ENCODE measurements at places on chromosomes 12 and 14.

GRCh38 chr12:18907127-18907526 lies 169.2 kb downstream of the CAPZA3 start:
- DNase-seq = no peak

GRCh38 chr12:122167356-122167925 lies 6.6 kb downstream of the IL31 start:
- DNase-seq = no peak

DNA sequence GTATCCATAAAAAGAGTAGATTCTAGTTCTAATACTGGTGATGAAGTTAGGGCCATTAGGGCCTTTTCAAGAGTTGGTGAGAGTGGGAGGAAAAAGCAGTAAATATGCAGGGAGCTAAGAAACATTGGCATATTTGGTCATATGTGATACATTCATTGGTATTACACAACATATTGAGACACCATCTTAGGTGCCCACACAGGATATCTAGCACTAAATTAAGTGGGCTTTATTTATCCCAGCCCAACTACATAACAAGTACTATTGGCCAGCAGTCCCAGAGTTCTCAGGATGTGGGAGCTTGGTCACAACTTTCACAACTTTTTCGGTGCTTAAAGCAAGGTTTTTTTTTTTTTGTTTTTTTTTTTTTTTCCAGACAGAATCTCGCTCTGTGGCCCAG lies 2.0 kb upstream of the ING4 start:
- DNase-seq = no peak

DNA sequence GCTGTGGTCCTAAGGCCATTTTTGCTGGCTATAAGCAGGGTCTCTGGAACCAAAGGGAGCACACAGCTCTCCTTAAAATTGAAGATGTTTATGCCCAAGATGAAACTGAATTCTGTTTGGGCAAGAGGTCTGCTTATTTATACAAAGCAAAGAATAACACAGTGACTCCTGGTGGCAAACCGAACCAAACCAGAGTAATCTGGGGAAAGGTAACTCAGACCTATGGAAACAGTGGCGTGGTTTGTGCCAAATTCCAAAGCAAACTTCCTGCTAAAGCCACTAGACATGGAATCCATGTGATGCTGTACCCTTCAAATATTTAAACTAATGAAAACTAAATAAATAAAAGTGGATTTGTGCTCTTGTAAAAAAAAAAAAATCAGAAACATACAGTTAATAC lies 29.6 kb upstream of the BICDL1 start:
- DNase-seq = no peak

DNA sequence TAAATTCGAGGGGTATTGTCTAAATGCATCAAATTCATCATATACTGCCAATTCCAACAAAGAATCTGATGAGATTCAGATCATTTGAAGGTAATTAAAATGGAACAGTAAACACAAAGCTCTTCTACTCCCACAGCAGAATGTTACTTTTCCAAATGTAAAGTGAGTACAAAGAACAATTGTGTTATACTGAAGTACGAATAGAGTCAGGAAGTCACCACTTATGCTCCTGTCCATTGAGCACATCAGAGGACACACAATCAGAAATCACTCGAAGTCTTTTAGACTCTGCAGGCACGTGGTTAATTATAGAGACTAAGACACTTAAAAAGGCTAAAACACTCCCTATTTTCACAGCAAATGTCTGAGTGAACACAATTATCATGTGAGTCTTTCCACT lies 388.5 kb upstream of the MIS18BP1 start:
- DNase-seq = no peak

DNA sequence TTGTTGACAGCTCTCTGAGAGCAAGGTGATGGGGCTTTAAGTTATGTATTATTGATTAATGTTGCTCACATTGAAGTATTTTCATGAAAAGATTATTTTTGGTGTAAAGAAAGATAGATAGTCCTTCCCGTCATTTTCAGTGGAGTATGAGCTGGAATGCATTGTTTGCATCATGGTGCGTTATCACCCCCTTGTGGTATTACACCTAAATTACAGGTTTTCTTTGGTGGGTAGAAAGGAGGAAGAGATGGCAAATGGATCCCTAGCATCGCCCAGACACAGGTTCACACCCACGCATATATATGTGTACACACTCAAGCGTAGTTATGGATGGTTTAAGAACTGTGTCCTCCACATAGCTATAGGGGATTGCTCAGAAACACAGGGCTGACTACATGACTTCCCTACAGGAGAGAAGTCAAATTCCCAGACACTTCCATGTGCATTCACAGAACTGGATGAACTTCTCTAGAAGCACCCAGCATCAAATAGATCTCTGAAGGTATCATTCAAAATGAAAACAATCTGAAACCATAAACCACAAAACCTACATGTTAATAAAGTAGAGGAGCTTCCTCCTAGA lies 14.4 kb upstream of the SERPINA10 start:
- DNase-seq = no peak

- DNase-seq = no peak
Measured at GRCh38 chr12:88538697-88539096, 41.6 kb downstream of the KITLG start.

DNA sequence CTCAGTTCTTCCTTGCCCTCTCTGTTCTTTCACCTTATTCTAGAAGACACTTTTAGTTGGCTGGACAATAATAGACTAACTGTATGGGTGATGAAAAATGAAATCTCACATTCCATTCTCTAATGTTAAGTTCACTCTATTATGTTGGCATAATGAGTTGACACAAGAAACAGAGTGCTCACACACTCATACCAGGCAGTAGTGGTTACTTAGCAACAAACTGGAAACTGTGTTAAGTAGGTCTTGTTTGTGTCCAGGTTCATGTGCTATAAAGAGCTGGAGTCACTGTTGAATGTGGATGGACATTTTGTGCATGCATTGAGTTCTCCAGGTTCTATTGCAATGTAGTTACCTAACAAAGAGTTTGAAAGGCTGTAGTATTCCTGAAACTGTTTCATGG lies 16.9 kb upstream of the PPP4R4 start:
- DNase-seq = no peak

DNA sequence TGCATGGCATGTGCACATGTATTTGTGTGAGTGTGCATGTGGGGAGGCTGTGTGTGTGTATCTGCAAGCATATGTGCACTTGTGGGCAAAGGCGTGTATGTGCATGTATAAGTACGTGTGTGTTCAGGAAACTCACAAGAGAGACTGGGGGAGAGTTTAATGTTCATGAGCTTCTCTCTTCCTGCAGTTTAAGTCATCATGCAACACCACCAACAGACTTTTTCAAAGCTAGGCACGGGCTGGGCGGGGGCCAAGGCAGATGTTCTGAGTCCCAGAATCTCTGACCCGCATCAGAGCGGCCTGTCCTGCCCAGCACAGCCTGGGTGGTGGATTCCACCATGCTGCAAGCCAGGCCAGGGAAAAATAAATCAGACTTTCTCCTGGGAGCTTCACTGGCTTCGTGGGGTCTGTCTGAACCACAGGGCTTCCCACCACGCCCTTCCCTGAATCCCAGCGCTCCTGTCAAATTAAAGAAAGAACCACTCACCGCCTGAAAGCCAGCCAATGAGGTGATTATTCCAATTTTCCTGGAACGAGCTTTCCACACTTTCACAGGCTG lies 75.7 kb downstream of the PITPNM2 start:
- no peak for DNase-seq

- DNase-seq = no peak
Measured at GRCh38 chr12:89768586-89769482, 60.2 kb upstream of the ATP2B1 start.

GRCh38 chr14:61475316-61475715 lies 153.9 kb downstream of the PRKCH start:
- DNase-seq = peak; percentile 55

DNA sequence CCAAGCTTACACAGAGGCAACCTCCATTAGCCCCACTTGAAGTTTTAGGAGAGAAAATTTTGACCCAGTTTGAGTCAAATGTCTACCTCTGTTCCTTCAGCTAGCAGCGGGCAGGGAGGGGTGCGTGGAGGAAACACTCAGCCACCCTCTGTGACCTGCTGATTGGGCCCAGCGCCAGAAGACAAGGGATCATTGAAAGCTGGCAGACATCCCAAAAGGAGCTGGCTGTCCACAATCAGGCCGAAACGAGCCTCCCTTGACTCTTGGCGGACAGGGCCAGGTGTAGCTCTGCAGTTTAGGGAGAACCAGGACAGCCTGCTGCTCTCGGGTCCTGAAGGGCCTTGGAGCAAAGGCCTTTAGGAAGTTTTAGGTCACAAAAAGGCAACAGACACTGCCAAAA lies 41.3 kb downstream of the CD9 start:
- no peak for DNase-seq

DNA sequence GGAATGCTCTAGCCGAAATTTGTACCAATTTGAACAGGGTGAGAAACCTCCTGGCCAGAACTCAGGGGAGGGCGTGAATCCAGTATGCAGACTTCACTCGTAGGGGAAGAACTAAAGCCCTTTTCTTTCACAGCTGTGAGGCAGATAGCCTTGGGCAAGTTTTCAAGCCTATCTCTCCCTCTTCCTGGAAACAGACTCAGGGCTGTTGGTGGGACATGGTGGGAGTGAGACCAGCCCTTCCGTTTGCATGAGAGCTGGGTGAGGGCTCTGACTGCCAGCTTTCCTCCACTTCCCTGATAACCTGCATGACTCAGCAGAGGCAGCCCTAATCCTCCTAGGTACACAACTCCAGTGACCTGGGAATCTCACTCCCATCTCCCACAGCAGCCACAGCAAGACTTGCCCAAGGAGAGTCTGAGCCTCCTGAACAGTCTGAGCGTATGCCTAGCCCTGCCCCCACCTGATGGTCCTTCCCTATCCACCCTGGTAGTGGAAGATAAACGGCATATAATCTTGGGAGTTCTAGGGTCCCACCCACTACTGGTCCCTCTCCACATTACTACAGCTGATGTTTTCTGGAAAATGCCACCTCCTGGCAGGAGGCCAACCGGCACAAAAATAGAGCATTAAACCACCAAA lies 170.1 kb upstream of the AMIGO2 start:
- no peak for DNase-seq

GRCh38 chr14:47044841-47045240 lies 393.3 kb upstream of the RPL10L start:
- no peak for DNase-seq

DNA sequence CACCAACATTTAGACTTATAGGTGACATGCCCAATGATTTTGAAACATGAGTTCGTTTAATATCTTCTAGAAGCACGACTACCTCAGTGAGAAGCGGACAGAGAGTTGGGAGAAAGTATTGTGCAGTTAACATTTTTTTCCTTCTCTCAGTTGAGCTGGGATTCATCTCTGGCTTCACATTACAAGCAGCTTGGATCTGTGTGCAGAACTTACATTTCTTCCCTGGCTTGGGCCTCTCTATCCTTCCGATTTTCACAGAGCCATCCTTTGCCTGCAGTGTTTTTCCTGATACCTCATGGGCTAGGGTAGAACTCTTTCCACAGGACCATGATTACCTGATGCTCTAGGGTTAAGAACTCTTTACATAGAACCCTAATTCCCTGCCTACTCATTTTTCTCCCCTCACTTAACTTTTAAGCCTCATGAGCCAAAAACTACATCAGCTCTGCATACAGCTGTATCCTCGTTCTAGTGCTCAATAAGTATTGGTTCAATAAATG lies 86.5 kb downstream of the FLRT2 start:
- no peak for DNase-seq

DNA sequence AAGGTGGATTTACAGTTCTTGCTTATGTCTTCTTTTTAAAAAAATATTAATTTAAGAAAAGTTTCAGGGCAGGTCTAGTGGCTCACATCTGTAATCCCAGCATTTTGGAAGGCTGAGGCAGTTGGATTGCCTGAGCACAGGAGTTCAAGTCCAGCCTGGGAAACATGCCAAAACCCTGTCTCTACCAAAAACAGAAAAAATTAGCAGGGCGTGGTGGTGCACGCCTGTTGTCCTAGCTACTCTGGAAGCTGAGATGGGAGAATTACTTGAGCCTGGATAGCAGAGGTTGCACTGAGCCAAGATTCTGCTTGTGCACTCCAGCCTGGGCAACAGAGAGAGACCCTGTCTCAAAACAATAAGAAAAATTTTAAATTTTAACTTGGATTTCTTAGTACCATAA lies 5.4 kb upstream of the TAS2R46 start:
- DNase-seq = no peak

DNA sequence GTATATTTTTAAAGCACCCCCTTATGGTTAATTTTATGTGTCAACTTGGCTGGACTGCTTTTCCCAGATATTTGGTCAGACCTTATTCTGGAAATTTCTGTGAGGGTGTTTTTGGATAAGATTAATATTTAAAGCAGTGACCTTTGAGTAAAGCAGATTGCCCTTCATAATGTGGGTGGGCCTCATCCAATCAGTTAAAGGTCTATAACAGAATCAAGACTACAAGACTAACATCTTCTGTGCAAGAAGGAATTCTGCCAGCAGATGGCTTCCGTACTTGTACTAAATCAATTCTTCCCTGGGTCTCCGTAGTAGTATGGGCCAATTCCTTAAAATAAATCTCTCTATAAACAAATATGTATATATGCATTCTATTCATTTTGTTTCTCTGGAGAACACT lies 257.6 kb downstream of the ETNK1 start:
- DNase-seq = no peak

GRCh38 chr12:1234073-1234472 lies 243.1 kb downstream of the ERC1 start:
- no peak for DNase-seq

DNA sequence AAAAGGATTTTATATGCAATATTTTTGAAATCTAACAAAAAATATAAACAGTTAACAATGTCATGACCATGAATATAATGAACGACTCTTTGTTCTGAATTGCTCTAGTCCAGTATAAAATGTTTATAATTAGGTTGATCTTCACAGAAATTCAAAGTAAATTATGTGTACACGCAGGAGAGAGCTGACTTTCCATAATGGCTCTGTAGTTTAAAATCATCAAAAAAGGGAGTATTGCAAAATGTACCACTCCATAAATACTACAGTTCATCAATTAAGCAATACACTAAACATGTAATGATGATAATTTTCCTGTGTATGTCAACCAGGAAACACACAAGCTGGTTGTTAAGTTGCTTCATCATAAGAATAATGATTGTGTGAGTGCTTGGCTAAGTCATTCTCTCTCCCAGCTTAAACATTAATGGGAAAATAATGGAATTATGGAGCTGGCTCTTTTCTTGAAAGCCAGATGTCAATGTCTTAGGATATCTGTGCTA lies 189.5 kb upstream of the PLEKHG7 start:
- no peak for DNase-seq

DNA sequence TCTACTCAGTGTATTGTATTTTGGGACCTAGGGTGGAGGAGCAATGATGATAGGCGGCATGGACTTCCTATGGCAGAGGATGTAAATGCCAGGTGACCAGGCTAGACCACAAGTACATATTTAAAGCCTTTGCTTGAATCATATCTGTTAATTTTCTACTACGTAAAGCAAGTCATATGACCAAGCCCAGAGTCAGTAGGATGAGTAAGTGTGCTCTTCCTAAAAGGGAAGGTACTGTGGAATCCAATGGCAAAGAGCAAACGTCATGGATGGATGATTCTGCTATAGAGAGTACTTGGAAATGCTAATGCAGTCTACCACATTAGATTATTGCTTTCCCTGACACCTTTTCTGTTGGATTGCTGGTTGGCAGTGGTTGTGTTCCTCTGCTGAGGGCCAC lies 16.8 kb downstream of the GPATCH2L start:
- no peak for DNase-seq

- no peak for DNase-seq
Measured at GRCh38 chr14:63229330-63230059, 25.3 kb downstream of the RHOJ start.

Data from NCI-H1436 (cell line).